Activated naive CD4-positive, alpha-beta T cell treated with anti-CD3 and anti-CD28 coated beads, Interleukin-2, amount 50 U/mL, for 72 hours (primary cell): ENCODE measurements at places on chromosomes 16 and 17. TPM values are rescaled to one million over a fixed set of nuclear protein-coding genes. Genes with fewer than 3 reads are reported as not detected.

- DNase-seq, result no peak
Observed at GRCh38 chr16:72937916-72938794, 109.8 kb downstream of the ZFHX3 start.

Gene RAB40B
- total RNA-seq, result 1.7 TPM

GRCh38 chr16:46828292-46828691 is 2.7 kb downstream of the C16orf87 start:
- DNase-seq, result no peak

DNA sequence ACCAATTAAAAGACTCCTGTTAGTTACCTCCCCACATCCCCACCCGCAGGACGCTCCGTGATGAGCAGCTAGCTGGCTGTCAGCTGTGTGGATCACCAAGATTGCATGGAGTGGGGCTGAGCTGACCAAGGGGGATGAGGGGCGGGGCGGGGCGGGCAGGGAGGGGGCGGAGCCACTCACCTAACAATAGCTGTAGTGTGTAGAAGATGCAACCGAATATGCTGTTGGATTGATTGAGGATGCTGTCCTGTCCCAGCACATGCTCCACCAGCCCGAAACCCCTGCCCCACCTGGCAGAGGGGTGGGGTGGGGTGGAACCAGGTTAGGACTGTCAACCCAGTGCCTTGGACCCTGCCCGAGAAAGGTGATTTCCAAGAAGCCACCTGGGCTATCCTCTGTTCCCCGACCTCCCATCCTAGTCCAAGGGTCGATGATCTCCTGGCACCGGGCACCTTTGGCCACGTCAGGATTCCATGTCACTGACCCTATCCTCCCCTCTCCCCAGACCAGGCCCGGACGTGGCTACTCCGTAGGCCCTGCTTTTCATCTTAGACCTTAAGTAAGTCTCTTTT is 1.4 kb downstream of the VKORC1 start:
- no peak for DNase-seq

Gene UNC119
- total RNA-seq, result 56.6 TPM
